Stomach (tissue), 19 donors: ENCODE measurements at places on chromosomes 7 and 10. TPM values are rescaled to one million over a fixed set of nuclear protein-coding genes. Genes with fewer than 3 reads are reported as not detected.

DNA sequence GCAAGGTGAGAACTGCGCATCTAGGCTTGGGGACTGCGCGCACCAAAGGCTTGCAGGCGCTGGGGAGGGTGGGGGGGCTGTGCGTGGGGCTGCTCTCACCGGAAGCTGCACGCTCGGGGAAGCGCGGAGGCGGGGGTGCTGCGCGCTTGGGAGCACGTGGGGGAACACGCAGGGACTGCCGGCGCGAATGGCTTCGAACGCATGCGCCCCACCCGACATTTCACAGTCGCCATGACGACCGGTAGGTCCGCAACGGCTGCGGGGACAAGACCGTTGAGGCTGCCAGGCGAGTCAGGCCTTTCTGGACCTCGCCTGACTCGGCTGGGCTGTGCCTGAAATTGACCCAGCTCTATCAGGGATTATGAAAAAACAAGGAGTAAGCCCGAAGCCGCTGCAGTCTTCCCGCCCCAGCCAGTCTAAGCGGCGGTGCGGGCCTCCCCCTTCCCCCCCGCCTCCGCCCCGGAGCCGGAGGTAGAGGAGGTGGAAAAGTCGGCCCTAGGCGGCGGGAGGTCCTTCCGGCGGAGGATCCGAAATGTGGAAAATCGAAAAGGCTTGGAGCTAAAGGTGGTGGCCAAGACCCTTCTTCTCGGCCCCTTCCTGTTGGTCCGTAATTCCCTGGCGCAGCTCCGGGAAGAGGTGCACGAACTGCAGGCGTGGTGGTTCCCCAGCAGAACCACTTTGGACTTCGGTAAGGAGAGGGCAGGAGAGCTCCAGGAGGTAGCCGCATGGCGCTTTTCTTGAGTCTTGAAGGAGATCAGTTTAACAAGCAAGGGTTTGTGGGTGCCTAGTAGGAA, 34.9 kb upstream of the STEAP1 start:
- peak; percentile 76 for DNase-seq

- no peak for DNase-seq
Measured at GRCh38 chr10:116848944-116849247, 403 bp upstream of the ENO4 start.

DNA sequence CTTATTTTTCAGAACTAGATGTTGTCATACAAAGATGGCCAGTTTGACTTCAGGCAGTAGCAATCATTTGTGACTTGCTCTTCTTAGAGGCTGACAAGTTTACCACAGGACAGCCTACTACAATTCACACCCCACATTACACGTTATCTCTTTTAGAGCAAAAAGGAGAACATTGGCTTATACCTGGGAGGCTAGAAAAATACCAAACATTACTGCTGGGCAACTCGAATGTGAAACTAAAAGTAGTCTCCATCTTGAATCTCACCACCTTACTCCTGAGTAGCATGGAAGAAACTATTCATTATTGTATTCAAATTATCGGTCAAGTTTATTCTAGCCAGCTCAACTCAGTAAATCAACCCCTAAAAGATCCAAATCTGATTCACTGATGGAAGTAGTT, 90.7 kb upstream of the TMEM26 start:
- DNase-seq = no peak

- peak; percentile 73 for DNase-seq
Measured at GRCh38 chr10:102785818-102786217, 42.1 kb downstream of the WBP1L start.

DNA sequence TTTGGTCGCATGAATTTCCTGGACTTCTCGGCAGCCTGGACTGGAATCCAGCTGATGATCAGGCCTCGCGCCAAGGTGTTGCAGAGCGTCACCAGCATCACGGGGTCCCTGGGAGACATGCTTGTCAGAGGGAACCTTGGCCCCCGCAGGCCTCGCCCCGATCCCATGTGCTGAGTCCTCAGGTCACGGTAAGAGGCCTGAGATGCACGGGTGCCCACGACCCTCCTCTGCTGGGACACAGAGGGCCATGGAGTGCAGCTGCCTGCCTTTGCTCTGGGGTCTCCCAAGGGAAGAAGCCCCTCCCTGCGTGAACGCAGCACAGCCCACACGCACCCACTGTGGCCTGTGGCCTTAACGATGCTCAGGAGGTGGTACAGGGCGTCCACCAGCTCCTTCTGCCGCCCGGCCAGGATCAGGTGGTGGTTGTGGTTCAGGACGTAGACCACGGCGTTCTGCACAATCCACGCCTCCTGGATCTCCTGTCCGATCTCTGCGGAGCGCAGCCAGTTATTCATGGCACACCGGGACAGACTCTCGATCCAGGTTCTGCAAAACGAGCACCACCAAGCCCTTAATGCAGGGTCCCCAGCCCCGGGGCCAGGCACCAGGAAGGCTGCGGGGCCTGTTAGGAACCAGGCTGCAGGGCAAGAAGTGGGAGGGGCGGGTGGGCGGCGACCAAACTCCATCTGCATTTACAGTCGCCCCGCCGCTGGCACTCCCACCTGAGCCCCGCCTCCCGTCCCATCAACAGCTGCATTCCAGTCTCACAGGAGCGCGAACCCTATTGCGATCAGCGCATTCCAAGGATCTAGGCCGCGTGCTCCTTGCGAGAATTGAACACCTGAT, 29.4 kb downstream of the CFAP46 start:
- DNase-seq = peak; percentile 62

GRCh38 chr7:855686-856369, 20.5 kb upstream of the GET4 start:
- no peak for DNase-seq

GRCh38 chr10:129774736-129775401, 189.2 kb downstream of the EBF3 start:
- DNase-seq = no peak

DNA sequence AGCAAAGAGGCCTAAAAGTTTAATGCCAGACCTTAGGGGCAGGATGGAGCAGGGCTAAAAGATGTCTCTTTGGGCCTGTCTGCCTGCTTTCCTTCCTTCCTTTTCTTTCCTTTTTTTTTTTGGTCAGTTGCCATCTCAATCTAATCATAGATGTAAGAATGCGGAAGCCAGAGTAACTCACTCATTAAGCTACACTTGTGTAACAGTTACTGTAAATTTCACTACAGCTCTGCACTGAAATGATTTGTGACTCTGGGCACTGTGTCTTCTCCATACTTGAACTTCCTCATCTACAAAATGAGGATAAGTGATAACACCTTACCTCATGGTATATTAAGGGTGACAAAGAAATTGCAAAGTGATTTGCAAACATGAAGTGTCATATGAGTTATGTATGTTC, 75.5 kb upstream of the AGK start:
- DNase-seq = no peak

GRCh38 chr7:159114981-159115380, 29.7 kb downstream of the VIPR2 start:
- no peak for DNase-seq

DNA sequence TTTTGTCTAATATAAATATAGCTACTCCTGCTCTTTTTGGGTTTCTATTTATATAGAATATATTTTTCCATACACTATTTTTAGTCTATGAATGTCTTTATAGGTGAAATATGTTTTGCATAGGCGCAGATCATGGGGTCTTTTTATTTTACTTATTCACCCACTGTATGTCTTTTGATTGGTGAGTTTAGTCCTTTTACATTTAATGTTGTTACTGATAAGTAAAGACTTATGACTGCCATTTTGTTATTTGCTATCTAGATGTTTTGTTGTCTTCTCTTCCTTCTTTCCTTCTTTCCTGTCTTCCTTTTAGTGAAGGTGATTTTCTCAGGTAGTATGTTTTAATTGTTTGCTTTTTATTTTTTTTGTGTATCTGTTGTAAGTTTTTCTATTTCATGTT, 276.8 kb upstream of the CNTNAP2 start:
- no peak for DNase-seq

DNA sequence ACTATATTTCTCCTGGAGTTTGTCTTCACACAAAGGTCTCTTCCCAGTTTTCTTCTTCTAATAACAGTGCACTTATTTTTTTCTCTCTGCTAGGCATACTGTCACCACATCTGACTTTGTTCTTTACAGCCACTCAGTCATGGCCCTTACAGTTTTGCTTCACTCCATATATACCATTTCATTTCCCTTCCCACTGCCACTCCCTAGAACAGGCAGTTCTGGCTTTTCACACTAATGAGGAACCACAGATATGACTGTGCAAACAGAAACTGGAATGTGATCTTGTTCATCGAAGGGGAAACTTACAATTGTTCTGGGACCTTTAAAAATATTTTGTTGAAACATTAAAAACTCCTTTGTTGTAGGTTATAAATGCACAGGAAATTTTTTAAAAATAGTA, 67.3 kb downstream of the EPDR1 start:
- DNase-seq = peak; percentile 69

DNA sequence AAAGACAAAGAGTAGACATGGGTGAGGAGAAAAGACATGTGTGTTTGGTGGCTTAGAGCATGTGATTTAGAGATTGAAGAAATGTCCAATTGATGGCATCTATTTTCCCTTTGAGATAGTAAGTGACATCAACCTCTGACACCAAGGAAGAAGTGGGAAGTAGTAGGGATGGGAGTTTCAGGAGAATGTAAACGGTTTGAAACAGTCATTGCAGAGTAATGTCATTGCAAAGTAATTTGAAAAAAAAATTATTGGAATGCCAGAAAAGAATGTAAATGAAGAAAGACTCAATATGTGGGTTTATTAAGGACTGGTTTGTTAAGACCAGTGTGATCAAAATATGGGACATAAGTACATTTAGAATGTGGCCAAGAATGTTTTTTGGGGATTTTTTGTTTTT, 26.6 kb downstream of the GNG11 start:
- DNase-seq = no peak

- DNase-seq = no peak
Measured at GRCh38 chr7:147510923-147511322, 1079.6 kb upstream of the C7orf33 start.

- DNase-seq = no peak
Measured at GRCh38 chr7:158410720-158411119, 176.9 kb downstream of the PTPRN2 start.

DNA sequence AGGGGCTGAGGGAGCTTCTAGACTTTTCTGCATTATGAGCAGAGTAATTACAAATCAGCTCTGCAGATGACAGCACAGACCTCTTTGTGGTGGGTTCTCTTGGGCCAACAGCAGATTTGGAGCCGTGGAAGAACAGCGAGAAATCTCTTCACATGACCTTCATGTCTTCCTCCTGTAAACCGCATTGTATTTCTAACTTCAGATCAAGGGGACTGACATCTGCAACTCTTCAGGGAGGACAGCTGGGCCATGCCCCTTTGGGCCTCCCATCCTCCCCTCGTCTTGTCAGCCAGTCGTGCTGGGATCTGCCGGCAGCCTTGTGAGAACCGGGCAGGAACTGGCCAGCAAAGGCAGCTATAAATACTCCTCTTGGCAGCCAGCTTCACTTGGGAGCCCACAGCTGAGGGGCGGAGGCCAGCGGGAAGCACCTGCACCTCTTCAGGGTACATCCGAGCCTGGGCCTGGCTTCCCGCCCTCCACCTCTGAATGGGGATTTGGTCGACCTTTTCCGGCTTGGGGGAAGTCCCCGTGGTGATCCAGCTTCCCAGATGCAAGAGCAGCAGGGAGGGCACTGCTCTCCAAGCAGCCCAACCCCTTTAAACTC, 54.7 kb downstream of the STEAP1B start:
- peak; percentile 76 for DNase-seq

DNA sequence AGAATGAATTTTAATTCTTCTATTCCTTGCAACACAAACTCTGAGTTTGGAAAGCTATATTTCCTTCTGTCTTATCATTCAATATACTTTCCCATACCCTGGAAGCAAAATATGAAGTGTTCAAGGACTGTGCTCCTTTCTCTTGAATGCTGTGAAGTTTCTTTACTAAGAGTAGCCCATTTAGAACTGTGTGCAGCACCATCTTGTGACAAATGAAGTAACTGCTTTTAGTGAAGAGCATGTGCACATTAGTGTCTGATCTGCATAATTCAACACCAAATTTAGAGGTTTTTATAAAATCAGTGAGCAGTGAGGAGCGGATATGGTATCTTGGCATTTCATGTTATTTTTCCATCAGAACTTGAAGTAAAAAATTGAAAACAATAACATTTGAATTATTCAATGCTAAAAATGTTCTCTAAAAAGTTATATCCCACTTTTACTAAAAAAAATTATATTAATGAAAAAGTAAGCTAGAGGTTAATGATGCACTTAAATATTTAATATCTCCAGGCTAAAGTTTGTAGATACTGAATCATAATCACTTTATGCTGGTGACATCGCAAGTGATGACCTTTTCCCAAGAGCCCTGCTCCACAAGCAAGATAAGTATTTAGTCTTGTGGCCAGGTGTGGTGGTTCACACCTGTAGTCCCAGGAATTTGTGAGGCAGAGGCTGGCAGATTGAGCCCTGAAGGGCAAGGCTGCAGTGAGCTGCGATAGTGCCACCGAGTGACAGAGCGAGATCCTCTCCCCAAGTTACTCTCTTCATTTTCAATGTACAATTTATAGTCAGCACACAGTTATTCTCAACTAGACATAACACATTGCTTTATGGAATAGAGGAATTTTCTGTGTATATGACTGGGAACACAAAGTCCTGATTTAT, 108.8 kb upstream of the PCLO start:
- DNase-seq = peak; percentile 61

GRCh38 chr10:9214618-9215017, 1160.1 kb downstream of the GATA3 start:
- DNase-seq = no peak

DNA sequence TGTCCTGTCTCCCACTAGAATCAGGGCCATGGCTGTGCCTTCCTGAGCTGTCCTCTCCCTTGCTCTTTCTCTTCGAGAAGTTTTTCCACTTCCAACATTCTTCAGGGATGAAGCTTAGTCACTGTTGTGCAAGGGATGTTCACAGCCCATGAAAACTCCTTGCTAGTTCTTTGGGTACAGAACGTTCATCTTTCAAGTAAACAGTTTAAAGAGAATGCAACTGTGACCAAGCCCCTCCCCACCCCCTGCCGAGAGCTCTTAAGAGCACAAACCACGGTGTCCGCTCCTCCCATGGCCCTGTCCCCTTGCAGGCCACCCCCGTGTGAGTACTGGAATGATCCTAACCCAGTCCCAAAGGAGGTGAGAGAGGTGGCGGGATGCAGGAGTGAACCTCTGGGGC, 161.1 kb upstream of the RHEB start:
- DNase-seq = peak; percentile 39

- DNase-seq = peak; percentile 46
Measured at GRCh38 chr7:149126662-149127266, 640 bp upstream of the ZNF425 start.

- no peak for DNase-seq
Measured at GRCh38 chr7:26458466-26459145, 166.9 kb downstream of the SNX10 start.

- DNase-seq = no peak
Measured at GRCh38 chr7:129047761-129048160, 7.2 kb downstream of the TNPO3 start.

DNA sequence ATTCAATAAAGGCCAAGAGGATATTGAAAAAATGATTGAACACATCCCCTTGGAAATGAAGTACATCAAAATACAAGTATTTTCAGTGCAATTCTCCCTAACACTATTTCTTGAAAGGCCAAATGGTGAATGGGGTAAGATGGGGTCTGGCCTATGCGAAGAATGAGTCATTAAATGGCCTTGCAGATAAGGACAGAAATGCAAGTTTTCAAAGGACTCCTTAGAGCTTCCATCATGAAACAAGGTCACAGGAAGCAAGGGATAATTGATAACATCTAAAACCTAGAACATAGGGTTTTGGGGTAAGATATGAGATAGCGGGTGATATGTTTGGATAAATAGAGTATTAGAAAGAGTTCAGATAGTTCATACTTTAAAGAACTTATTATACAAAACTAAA, 109.3 kb upstream of the ABCB5 start:
- DNase-seq = no peak

GRCh38 chr10:74593470-74593869, 232.9 kb upstream of the KAT6B start:
- peak; percentile 45 for DNase-seq

Gene CLCN1
- not detected for polyA plus RNA-seq

Gene HKDC1
- 0.10 TPM for polyA plus RNA-seq

Gene BUD23
- 55.8 TPM for polyA plus RNA-seq

Gene HEPACAM2
- 0.83 TPM for polyA plus RNA-seq

Gene C1QL3
- not detected for polyA plus RNA-seq
